ENCODE measurements at places on chromosomes 5 and 9.

GRCh38 chr5:73357576-73357975 lies 91.0 kb downstream of the FOXD1 start:
- DNase-seq, result no peak

GRCh38 chr9:131521203-131521602 lies 9.9 kb downstream of the UCK1 start:
- DNase-seq, result no peak

DNA sequence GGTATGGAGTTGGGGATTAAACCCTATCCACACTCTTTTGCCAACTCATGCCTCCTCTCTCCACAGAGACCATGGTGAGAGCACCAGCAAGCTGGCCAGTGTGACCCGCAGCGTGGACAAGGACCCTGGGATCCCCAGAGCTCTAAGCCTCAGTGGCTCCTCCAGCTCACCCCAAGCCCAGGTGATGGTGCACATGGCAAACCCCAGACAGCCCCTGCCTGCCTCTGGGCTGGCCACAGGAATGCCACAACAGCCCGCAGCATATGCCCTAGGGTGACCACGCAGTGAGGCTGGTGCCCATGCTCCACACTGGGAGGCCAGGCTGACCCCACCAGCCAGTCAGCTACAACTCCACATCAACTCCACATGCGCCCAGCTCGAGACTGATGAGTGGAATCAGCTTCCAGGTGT lies 11.5 kb upstream of the CARD19 start:
- DNase-seq, result no peak

- peak; percentile 71 for DNase-seq
These were observed 543 bp downstream of the ST8SIA4 start for GRCh38 chr5:100902440-100903038.

DNA sequence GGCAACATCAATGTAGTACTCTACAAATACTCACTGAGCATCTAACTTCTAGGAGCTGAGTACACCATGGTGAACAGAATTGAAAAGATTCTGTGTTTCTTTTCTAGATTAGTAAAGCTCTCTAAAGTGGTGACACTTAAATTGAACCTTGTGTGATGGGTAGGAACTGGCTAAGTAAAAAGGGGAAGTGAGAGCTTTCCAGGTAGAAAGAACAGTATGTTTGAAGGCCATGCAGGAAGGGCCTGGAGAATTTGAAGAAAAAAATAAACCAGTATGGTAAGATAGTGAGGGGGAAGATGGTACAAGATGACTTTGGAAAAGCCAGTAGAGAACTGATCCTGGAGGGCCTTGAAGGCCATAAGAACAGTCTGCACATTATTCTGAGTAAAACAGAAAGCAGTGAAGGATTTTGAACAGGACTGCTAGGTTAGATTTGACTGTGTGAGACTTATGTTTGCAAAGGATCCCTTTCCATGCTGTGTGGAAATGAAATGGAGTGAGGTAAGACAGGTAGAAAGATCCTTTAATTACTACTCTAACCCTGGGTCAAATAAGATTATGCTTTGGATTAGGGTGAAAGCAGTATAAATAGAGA lies 46.7 kb upstream of the UBQLN1 start:
- DNase-seq, result peak; percentile 33

- DNase-seq, result peak; percentile 82
These were observed 6.3 kb upstream of the MXD3 start for GRCh38 chr5:177317959-177318377.

DNA sequence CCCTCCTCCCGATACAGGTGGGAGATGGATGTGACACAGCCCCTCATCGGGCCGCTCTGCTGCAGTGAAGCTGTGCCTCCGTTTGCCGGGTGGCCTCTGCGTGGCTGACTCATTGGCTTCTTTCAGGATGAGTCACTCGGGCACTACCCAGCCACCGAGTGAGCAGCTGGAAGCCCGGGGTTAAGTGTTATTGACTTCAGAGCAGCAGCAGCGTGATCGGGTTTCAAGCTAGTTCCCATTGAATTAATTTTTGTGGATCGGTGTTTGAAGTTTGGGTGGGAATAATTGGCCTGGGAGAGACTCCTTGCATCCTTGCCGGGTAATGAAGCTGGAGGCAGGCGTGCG lies 266.4 kb upstream of the IRX4 start:
- no peak for DNase-seq
